ENCODE measurements at places on chromosomes 1 and 21.

GRCh38 chr1:117555806-117556205 lies 50.0 kb upstream of the TENT5C start:
- DNase-seq: no peak

GRCh38 chr1:156221986-156222692 lies 9.3 kb downstream of the PMF1 start:
- DNase-seq: no peak

DNA sequence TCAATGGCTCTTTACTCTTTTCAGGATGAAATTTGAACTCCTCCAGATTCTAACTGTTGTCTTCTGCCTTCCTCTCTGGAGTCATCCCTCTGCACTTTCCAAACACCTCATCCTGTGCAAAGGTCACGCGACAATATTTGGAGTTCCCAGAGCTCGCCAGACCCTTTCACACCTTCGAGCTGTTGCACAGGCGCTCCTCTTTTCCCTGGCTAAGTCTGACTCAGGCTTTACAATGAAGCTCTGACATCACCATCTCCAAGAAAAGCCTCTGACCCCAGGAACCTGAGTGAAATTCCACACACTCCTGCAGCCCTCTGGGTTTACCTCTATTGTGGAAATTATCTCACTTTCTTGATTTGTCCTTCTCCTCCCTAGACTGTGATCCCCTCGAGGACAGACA lies 270.3 kb downstream of the RGS7 start:
- no peak for DNase-seq

GRCh38 chr1:42427240-42427639 lies 28.6 kb downstream of the ZMYND12 start:
- DNase-seq: no peak

GRCh38 chr1:110604586-110605148 lies 1.5 kb downstream of the KCNA2 start:
- DNase-seq: no peak

DNA sequence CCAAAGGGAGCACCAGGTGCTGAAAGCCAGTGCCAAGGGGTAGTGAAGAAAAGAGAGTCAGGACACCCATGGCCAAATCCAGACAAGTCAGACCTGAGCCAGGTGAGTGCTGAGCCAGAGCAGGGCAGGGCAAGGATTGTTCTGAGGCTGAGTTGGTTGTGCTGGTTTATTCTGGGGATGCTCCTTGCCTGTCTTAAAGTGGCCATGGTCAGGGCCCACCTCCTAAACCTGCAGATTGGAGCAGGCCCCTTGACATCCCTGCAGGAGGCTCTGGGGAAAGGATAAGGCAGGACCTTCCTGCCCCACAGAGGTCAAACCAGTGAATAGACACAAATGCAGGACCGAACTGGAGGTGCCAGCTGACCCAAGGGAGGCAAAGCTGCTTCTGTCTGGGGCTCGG lies 138.4 kb downstream of the HIVEP3 start:
- DNase-seq: no peak

GRCh38 chr1:6313393-6314200 lies 52.7 kb upstream of the GPR153 start:
- no peak for DNase-seq

DNA sequence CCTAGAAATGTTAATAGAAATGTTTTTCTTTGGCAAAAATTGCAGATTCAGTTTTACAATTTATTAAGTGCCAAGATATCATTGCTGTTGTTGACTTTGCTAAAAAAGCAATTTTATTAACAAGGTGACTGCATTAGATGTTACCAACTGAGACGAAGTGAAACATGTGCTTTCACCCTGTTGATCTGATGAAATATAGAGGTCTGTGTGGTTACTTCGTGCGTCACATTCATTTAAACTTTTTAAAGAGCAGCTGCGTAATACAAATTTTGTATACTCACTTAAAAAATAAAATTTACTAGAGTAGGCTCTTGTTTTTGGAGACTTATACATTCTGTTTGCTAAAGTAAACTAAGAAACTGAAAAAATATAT lies 465.7 kb downstream of the USP25 start:
- DNase-seq: no peak

DNA sequence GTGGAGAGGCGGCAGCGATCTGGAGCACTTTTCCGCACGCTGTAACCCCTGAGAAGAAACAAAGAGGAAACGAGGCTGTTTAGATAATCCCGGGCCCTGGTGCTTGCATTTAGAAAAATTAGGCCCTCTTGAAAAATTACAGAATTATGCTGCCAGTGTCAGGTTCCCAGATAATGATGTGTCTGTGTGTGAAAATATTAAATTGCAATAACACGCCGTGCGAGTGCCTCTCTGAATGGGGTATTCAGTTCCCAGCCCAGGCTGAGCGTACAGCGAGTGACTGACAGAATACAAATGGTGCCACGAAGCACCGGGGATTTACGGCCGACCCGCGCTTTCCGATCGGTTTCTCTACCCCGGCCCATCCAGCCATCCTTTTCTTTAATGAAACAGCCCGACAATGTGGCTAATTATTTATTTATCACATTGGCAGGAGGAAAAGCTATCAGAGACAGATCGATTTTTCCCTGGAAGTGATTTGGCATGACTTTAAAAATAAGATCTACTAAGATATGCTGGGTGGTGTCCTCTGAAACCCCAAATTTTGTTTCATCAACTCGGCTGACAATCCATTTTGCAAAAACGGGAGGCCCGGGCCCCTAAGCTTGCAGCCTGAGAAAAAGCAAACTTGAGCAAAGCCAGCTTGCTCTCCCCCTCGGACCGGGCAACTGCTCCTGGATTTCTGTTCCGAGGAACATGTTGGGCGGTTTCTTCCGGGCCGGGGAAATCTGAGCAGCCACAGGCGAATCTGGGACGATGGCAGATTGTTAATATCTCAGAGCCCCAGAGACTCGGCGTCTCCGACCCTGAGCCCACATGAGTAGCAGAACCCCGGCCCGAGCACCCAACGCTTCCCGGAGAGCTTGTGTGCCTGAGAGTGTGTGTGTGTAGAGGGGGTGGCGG lies 11.3 kb downstream of the PRDM16 start:
- no peak for DNase-seq

GRCh38 chr1:160834945-160835565 lies 27.6 kb downstream of the CD244 start:
- peak; percentile 58 for DNase-seq

GRCh38 chr1:4529446-4530165 lies 124.8 kb upstream of the AJAP1 start:
- no peak for DNase-seq

DNA sequence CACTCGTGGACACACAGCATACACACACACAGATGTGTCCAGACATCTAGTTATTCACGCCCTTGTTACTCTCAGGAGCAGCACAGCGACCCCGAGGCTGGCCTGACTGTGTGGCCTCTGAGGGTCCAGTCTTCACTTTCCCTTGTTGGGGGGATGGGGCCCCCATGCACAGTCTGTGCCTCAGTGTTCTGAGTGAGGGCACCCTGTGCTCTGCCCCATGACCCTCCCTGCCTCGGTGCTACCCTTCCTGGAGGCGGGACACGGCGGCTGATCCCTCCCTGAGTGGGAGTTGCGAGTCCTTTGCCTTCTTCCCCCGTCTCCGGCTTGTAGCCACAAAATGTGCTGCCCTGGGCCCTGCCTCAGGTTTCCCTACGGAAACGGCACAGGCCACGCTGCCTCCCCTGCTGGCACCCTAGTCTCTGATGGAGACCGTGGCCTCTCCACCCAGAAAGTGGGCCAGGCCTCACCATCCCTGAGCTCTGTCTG lies 8.6 kb downstream of the CSTB start:
- DNase-seq: no peak
